ENCODE measurements at places on chromosomes 16 and 17. TPM values are rescaled to one million over a fixed set of nuclear protein-coding genes. Genes with fewer than 3 reads are reported as not detected.
A peak's percentile ranks its signal among the peaks of the same experiment; 100 is the strongest.

PYCARD gene
- 48.8 TPM for total RNA-seq

TPSG1 gene
- not detected for total RNA-seq

MT1E gene
- total RNA-seq: 176 TPM

HEATR9 gene
- total RNA-seq: not detected

TNS4 gene
- not detected for total RNA-seq

CCDC137 gene
- total RNA-seq: 6.9 TPM

DHRS7C gene
- total RNA-seq: not detected

CDR2 gene
- total RNA-seq: 29.4 TPM

ORMDL3 gene
- 25.9 TPM for total RNA-seq

DNA sequence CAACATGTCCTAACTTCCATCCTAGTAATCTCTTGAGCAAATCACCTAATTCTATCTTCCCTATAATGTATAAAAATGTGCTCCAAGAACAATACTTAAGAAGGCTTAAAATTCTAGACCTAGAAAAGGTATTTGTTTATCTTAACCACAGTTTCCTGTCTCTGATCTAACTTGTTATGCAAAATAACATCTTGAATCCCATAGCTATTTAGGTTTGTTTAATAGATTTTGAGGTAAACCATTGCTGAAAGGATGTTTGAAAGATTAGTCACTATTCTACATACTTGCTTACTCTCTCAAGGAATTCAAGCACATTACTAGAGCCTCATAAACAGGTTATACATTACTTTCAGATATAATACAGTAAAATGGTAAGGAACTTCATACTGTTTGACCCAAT, 13.0 kb downstream of the CA10 start:
- DNase-seq: no peak

DNA sequence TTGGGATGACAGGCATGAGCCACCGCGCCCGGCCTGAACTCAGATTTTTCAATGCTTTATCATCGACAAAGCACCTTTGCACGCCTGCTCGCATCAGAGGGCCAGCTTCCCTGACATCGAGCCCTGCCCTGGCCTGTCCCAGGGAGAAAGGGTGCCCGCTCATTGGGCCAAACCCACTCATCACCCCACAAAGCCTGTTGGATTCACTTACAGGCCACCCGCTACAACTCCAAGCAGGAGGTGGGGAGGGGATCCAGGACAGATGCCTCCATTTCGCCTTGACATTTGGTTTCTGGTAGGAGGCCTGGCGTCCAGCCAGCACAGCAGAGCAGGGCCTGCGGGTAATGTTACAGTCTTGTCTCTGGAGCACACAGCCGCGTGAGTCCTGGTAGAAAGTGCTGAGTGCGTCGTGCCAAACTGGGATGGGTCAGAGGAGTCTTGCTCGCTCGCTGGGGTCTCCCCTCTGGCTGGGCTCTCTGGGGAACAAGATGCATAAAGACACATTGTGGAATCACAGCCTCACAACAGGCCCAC, 19.8 kb downstream of the SMTNL2 start:
- no peak for DNase-seq

GRCh38 chr16:12256921-12257320, 280.4 kb downstream of the SNX29 start:
- no peak for DNase-seq

DNA sequence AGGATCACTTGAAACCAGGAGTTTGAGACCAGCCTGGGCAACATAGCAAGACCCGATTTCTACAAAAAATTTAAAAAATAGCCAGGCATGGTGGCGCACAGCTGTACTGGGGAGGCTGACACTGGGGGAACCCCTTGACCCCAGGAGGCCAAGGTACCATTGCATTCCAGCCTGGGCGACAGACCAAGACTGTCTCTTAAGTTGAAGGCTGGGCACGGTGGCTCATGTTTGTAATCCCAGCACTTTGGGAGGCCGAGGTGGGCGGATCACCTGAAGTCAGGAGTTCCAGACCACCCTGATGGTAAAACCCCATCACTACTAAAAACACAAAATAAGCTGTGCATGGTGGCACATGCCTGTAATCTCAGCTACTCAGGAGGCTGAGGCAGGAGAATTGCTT, 74.9 kb downstream of the LITAF start:
- no peak for DNase-seq

GRCh38 chr16:58494981-58495520, 4.9 kb upstream of the NDRG4 start:
- peak; percentile 98 for DNase-seq

GRCh38 chr17:67602444-67602843, 115.3 kb upstream of the NOL11 start:
- DNase-seq: no peak

DNA sequence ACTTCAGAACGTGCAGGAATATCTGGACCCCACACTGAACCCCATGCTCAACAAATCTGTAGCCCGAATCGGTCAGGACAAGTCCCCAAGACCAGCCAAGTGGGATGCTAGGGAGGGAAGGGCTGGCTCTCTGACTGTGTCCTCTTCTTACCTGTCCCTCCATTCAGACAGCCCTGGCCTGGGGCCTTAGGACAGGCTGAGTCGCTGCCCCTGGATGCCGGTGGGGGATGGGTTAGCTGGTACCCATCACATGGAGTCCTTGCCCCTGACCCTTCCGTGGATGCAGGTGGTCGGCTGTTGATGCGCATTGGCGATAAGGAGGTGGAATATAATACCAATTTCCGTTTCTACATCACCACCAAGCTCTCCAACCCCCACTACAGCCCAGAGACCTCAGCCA, 16.0 kb upstream of the KDM6B start:
- no peak for DNase-seq

- no peak for DNase-seq
Measured at GRCh38 chr17:74749279-74750038, 1.0 kb downstream of the NHERF1 start.

GRCh38 chr16:1884155-1884760, 12.3 kb upstream of the MEIOB start:
- peak; percentile 17 for DNase-seq

- DNase-seq: no peak
Measured at GRCh38 chr16:11151885-11152629, 103.9 kb downstream of the SOCS1 start.

- DNase-seq: no peak
Measured at GRCh38 chr17:2393954-2394749, 6.7 kb downstream of the MNT start.

DNA sequence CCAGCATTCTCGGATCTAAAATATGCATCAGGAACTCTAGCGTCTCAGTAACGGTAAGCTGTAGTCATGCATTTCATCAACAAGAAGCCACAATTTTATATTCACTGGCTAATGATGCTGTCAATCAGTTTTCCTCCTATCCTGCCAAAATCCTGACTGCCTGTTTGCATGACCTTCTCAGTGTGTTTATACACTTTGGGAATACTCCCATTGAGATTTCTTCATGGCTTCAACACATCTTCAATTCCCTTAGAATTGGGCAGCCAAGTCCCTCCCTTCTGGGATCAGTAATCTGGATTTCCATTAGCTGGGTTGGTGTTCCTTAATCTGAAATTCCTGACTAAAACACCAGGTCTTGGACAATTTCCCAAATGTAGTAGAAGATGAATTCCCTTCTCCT, 348.9 kb upstream of the DYNLRB2 start:
- DNase-seq: no peak

DNA sequence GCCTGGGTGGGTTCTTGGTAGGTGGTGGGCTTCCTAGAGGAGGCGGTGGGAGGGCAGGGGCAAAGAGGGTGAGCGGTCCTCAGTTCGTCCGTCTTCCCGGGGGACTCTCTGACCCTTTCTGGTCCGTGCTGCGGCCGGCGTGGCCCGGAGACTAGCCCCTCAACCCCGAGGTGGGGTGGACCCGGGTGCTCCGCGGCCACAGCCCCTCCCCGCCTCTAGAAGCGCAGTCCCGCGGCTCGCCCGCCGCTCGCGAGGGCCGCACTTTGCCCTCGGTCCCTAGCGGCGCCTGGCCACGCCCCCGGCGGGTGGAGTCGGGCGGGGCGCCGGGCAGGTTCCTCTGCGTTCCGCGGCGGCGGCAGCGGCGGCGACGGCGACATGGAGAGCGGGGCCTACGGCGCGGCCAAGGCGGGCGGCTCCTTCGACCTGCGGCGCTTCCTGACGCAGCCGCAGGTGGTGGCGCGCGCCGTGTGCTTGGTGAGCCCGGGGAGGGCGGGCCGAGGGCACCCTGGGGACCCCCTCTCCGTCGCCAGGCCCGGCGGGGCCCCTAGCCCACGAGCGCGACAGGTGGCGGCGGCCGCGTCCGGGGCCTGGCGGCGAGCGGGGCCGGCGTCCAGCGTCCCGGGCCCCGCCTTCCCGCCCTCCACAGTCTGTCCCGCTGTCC, at the start of gene SYNGR2:
Gene SYNGR2 (plus strand): TSS at position 340 of the 661 bp plus-strand sequence. CDS start 36 bp downstream, at position 376.
- DNase-seq: peak; percentile 41

DNA sequence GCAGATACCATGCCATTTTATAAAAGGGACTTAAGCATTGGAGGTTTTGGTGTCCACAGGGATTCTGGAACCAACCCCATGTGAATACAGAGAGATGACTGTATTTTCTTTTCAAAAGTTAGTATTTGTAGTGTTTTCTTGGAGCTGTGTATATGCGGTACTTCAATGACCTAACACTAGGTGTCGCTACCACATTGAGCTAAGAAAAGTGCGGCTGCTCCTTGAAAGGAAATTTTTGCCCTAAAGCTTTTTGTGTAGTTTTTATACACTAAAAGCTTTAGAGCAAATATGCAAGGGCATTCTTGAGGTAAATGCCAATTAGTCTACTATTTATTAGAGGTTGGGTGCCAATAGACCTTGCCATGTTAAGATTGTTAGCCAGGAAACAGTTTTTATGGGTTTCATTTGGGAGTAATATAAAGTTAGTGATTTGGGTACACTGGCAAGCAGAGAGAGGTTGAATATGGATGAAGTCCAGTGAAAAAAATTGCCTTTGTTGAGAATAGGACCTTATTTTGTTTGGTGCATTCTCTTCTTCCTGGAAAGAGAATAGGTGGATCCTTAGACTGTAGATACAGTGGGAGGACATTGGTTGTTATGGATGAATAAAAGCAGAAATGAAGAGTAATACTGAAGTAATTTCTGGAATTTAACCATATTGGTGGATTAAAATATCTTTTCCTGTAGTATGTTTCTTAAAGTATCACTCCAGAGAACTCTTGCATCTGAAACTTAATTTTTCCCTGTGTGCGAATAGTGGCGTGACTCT, 43.3 kb downstream of the BCAS3 start:
- DNase-seq: peak; percentile 70

GRCh38 chr16:35510701-35511100, 2051.3 kb downstream of the TP53TG3F start:
- no peak for DNase-seq

- no peak for DNase-seq
Measured at GRCh38 chr17:17472333-17472920, 4.4 kb upstream of the MED9 start.

- DNase-seq: no peak
Measured at GRCh38 chr17:33121272-33121671, 129.6 kb downstream of the SPACA3 start.

- DNase-seq: no peak
Measured at GRCh38 chr17:20073055-20073979, 64.2 kb downstream of the SPECC1 start.

- no peak for DNase-seq
Measured at GRCh38 chr16:17939122-17939536, 397.4 kb downstream of the NPIPA8 start.

- DNase-seq: no peak
Measured at GRCh38 chr17:28963055-28963611, 11.8 kb upstream of the PHF12 start.

DNA sequence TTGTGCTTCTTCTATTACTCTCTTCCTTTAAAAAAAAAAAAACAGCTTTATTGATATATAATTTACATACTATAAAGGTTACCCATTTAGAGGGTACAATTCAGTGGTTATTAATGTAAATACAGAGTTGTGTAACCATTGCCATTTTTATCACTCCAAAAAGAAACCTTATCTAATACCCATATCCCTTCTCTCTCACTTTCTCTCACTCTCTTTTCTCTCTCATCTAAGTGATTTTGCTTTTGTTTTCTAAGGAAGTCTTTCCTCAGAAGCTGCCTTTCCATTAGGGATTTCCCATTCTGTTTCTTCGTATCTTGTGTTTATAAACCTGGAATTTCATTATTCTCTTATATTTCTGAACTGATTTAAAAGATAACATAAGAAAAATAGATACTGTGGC, 55.5 kb downstream of the NFAT5 start:
- DNase-seq: no peak

DNA sequence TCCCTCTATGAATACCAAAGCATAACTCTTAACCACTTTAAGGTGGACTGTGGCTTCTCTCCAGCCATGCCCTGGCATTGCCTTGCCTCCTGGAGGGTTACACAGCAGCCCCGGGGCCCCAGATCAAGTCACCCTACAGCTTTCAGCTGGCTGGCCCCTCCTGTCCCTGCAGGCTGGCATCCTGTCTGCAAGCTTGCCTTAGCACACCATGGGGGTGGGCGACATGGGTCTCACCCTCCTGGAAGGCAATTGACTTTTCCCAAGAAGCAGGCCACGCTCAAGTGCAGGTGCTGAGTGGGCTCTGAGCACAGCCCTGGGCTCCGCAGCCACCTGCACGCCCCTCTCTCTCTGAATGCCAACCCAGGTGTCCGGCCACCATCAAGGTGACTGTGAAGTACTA, 25.8 kb upstream of the AKTIP start:
- no peak for DNase-seq

DNA sequence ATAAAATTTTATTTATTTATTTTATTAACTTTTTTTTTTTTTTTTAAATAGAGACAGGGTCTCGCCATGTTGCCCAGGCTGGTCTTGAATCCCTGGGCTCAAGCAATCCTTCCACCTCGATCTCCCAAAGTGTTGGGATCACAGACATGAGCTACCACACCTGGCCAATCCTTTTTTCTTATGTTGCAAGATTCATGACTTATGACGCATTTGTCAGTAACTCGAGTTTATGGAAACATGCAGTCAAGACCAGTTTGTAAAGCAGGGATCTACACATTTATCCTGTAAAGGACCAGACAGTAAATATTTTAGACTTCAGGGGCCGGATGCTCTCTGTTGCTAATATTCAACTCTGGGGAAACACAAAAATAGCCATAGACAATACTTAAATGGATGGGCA, 9.4 kb upstream of the MAP2K6 start:
- no peak for DNase-seq

- no peak for DNase-seq
Measured at GRCh38 chr16:525520-526180, 1.9 kb upstream of the CAPN15 start.

GRCh38 chr17:73013816-73014663, 78.4 kb downstream of the SLC39A11 start:
- no peak for DNase-seq
